ENCODE measurements at places on chromosomes 13 and 19.

DNA sequence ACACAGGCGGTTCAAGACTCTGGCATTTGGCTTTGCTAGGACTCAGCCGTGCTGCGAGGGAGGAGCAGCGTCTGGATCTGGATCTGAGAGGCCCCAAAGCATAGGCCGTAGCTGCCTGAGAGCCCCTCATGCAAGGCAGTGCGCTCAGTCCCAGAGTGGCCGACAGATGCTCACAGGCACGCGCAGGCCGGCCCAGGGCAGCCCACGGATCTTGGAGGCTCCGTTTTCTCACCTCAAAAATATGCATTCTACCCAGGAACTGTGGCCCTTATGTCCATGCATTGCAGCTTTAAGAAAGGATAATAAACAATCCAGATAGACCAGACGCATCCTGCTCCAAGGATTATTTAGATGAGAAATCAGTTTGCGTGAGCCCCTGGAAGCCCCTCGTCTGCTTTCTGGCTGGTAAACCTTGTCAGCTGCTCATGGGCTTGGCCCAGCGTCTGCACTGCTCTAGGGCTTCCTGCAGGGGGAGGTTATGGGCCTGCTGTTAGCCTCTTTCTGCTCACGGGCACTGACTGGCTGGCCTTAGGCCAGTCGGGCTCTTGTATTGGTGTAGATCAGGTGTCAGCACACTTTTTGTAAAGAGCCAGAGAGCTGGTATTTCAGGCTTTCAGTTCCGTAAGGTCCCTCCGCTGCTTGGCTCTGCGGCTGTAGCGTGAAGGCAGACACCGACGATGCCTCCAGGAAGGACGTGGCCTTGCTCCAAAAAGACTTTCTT lies 24.2 kb downstream of the TEX29 start:
- DNase-seq, result no peak

DNA sequence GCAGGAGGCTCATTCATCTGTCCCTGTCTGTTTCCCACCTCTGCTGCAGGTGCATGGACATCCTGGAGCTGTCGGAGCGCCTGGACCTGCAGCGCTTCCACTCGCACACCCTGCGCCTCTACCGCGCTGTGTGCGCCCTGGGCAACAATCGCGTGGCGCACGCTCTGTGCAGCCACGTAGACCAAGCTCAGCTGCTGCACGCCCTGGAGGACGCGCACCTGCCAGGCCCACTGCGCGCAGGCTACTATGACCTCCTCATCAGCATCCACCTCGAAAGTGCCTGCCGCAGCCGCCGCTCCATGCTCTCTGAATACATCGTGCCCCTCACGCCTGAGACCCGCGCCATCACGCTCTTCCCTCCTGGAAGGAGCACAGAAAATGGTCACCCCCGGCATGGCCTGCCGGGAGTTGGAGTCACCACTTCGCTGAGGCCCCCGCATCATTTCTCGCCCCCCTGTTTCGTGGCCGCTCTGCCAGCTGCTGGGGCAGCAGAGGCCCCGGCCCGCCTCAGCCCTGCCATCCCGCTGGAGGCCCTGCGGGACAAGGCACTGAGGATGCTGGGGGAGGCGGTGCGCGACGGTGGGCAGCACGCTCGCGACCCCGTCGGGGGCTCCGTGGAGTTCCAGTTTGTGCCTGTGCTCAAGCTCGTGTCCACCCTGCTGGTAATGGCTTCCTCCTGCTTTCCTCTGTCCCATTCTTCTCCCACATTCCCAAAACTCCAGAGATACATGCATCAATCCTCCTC lies 52.2 kb downstream of the RYR1 start:
- DNase-seq, result no peak

DNA sequence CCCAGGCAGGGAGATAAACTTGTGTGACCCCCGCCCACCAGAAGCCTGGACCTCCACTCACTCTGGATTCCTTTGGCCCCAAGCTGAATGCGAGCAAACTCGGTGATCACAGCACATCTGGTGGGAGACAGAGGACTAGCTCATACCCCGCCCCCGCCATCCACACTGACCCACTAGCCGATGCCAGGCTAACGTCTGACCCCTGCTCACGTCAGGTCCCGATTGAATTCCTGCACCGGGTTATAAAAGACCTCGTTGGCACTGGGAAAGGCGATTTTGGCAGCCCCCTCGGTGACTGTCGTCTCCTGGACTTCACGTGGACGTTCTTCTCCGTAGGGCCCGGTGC lies 631 bp downstream of the TRMT1 start:
- no peak for DNase-seq

DNA sequence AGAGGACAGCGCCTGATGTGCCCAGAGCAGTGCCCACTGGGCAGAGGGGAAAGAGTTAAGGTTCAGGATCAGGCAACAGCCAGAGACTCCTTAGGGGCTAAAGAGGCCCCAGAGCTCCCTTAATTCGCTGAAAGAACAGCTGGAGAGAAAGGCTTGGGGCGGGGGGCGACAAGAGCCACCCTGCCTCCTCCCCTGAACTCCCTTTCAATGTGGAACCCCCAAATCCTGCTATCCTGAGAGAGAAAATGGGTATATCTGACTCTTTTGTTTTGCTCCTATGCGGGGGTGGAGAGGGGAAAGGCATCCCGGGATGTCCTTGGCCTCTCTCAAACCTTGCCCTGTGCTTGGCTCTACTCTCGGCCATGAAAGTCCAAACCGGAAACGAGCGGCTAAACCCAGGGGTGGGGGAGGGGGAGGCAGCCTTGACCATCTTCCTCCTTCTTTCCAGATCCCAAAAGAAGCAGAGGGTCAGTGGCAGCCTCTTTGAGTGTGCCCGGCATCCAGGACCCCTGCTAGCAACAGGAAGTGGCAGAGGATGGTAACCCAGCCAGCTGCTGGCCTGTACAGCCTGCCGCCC lies 4.7 kb downstream of the PRKACA start:
- DNase-seq, result no peak

DNA sequence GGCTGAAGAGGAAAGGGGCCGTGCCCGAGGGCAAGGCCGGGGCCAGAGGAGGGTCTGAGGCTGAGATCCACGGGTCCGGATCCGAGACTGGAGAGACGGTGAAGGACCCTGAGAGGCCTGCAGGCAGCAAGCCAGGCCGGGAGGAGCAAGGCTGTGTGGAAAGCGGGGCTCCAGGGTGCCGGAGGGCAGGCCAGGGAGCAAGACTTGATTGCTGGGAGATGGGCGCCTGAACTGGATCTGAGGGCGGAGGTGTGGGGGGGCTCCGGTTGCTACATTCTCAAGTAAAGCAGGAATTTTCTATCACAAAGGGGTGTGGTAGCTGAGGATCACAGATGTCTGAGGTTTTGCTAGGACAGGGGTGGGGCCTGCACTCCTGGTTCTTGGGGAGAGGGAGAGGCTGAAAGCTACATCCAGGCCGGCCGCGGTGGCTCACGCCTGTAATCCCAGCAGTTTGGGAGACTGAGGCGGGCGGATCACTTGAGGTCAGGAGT lies 3.8 kb downstream of the MAMSTR start:
- DNase-seq, result no peak

- DNase-seq, result no peak
Observed at GRCh38 chr19:17424743-17425365, 5.0 kb downstream of the MVB12A start.

GRCh38 chr13:21031594-21032275 lies 29.7 kb downstream of the LATS2 start:
- DNase-seq, result no peak

GRCh38 chr13:113417008-113417751 lies 36.1 kb downstream of the ADPRHL1 start:
- DNase-seq, result no peak

GRCh38 chr13:19927117-19927748 lies 31.3 kb upstream of the ZMYM2 start:
- no peak for DNase-seq

- DNase-seq, result no peak
Observed at GRCh38 chr13:81610644-81611043, 1269.7 kb upstream of the SPRY2 start.

DNA sequence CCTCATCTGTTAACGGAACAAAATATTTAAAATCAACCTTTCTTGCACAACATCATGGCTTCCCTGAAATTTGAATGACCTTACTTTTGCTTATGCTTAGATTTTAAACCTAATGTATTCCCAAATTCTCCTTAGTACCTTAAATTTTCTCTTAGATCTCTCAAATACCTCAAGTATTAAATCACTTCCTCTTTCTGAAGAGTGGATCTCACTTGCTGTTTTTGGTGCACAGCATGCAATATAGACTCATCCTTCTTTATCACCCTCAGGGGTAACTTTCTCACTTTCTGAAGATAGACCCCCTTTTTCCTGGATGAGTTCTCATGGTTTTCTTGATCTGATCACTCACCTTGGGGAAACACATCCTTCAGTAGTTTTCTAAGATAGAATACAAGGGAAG lies 871.7 kb downstream of the DACH1 start:
- no peak for DNase-seq

DNA sequence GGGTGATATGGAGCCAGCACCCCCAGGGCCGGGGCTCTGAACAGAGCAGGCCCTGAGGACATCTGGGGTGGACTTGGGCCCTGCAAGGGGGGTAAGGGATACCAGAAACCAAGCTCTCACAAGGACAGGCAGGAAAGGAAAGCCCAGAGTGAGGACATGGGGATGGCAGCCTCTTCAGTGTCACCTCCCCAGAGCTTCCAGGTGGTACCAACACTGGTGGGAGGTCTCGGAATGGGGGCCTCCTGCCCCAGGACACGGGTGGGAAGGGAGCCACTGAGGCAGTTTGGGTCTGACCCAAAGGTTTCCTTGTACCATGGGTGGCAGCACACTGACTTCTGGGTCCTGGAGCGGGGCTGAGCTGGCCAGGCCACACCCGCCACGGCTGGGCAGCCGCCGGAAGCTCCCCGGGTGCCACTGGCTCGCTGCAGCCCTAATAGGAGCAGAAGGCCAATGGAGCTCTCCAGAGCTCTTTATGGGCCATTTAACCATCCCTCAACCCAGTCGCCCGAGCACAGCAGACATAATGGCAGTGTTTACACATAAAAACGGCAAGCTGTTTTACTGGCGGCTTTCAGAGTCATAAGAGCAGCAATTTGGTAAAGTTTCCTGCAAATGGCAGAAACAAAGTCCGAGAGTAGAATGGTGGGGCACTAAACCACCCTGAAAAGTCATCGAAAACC lies 59.3 kb downstream of the PEPD start:
- no peak for DNase-seq

- no peak for DNase-seq
Observed at GRCh38 chr13:108915095-108915633, 285.8 kb downstream of the MYO16 start.

- DNase-seq, result no peak
Observed at GRCh38 chr19:48186015-48186414, 15.5 kb downstream of the ZSWIM9 start.

DNA sequence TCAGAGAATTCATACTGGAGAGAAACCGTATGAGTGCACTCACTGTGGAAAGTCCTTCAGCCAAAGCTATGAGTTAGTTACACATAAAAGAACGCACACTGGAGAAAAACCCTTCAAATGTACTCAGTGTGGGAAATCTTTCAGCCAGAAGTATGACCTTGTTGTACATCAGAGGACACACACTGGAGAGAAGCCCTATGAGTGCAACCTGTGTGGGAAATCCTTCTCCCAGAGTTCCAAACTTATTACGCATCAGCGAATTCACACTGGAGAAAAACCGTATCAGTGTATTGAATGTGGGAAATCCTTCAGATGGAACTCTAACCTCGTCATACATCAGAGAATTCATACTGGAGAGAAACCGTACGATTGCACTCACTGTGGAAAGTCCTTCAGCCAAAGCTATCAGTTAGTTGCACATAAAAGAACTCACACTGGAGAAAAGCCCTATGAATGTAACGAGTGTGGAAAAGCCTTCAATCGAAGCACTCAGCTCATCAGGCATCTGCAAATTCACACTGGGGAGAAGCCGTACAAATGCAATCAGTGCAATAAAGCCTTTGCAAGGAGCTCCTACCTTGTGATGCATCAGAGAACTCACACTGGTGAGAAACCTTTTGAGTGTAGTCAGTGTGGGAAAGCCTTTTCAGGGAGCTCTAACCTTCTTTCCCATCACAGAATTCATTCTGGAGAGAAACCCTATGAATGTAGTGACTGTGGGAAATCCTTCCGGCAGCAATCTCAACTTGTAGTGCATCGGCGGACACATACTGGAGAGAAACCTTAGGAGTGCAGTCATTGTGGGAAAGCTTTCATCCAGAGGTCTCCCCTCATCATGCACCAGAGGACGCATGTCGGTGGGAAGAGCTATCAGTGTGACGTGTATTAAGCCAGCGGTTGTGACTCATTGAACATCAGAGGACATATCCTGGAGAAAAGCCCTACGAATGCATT lies 16.5 kb upstream of the ZNF8 start:
- DNase-seq, result no peak

DNA sequence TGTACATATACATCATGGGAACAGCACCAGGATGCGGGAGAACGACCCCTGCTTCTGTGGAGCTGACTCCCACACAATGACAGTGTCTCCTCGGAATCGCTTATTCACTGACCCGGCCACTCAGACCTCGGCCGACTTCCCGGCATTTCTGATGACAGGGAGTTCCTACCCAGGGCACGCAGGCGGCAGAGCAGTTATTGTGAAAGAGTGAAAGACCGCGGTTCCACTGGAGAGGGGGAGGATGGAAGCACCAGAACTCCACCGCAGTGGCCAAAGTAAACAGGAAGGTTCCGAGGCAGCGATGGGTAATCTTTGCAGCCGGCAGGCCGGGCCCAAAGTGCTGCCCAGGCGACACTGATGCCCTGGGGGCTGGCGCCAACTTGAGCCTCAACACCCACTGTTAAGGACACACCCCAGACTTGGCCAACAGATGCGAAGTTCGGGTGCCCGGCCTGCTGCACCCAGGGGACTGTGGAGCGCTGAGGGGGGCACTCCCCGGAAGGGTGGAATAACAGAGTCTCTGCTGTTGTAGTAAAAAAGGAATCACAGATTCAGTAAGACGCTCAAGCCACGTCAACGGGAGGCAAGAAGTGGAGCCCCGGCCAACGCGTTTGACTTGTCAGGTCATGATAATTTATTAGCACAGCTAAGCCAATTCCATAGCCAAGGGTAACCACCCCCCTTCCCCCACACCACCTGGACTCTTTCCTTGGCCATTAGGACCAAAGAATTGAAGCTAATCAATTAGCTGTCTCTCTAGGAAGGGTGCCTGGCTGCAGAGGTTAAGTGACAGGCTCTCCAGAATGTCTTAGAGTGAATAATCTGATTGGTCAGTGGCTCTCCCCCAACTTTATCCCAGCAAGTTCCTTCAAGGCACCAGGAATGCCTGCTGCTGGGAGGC lies 5.8 kb downstream of the MLLT1 start:
- DNase-seq, result no peak

GRCh38 chr13:50140581-50141374 lies 125.5 kb downstream of the KCNRG start:
- DNase-seq, result no peak

DNA sequence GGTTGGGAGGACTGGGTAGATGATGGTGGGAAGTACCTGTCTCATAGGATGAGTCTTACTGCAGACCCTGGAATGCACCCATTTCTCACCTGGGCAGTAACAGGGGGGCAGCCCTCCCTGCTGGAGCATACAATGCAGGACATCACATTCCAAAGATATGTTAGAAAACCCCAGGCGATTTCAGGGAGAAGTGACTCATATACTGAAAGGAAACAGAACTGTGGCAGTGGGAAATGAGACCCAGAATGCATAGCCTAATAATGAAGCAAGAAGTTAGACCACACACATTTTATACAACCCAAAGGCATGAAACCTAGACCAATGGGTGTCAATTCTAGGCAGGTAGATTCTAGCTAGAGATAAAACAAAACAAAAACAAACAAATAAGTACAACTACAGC lies 402.7 kb downstream of the IRS2 start:
- DNase-seq, result no peak

All from stimulated activated CD8-positive, alpha-beta memory T cell treated with anti-CD3 and anti-CD28 coated beads, Interleukin-2, amount 100 ng/mL, for 1 hour (primary cell).